Right renal pelvis (tissue), 4 donors: ENCODE measurements at places on chromosomes 2 and 18.

DNA sequence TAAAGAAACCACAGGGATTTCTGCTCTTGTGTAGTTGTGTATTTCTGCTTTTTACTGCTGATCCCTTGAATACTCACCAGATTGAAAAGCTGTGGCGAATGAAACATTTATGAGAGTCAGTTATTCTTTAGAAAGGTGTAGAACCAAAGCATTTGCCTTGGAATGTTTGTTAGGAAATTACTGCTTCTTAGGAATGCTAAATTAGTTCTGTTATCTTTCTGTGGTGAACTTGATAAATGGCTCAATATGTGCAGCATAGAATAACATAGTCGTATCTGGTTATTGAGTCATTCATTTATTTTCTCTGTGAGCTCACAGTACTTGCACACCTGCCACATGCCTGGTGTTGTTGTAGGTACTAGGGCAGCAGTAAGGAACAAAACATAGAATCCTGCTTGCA, 57.0 kb upstream of the FAM237A start:
- DNase-seq, result no peak

GRCh38 chr2:209307161-209308001, 116.5 kb upstream of the MAP2 start:
- no peak for DNase-seq

DNA sequence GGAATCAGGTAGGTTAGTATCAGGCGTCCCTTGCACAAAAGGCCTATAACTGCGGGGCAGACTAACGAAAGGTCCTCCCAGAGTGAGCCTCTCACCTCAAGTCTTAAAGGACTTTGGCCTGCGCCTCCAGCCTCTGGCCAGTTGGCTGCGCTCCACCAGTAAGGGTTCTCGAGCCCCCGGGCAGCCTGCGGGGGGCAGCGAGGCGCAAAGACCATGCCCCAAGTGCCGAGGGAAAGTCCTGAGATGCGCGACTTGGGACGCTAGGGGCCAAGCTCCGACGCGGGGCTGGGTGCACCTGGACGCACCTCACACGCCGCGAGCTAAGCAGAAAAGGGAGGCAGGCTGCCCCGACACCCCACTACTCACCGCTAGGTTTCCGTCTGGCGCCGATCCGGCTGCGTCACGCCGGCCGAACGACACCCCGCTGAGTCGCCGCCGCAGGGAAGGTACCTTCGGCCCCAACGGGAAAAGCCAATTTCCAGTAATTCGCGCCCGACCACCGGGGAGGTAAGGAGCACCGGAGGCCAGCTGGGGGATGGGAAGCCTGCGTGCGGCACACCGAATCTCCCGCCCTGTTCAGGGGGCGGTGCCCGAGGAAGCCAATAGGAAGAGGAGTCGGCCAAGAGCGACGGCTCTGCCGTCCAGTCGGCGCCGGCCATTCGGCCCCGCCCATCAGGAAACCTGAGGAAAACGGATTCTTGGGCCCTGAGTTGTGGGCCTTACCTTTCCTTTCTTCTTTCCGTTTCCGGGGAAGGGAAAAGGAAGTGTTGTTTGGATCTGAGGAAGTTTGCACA, at the start of gene ORC2:
TSS of gene ORC2 (minus strand) at position 537 of the 794 bp plus-strand sequence. CDS start 5,537 bp downstream, outside the sequence.
- peak; percentile 93 for DNase-seq

GRCh38 chr2:12665334-12665733, 51.4 kb upstream of the TRIB2 start:
- DNase-seq, result no peak

GRCh38 chr2:231197706-231198290, 633 bp upstream of the ARMC9 start:
- no peak for DNase-seq

- no peak for DNase-seq
These were observed 77.6 kb upstream of the FOXI3 start for GRCh38 chr2:88530081-88530480.

DNA sequence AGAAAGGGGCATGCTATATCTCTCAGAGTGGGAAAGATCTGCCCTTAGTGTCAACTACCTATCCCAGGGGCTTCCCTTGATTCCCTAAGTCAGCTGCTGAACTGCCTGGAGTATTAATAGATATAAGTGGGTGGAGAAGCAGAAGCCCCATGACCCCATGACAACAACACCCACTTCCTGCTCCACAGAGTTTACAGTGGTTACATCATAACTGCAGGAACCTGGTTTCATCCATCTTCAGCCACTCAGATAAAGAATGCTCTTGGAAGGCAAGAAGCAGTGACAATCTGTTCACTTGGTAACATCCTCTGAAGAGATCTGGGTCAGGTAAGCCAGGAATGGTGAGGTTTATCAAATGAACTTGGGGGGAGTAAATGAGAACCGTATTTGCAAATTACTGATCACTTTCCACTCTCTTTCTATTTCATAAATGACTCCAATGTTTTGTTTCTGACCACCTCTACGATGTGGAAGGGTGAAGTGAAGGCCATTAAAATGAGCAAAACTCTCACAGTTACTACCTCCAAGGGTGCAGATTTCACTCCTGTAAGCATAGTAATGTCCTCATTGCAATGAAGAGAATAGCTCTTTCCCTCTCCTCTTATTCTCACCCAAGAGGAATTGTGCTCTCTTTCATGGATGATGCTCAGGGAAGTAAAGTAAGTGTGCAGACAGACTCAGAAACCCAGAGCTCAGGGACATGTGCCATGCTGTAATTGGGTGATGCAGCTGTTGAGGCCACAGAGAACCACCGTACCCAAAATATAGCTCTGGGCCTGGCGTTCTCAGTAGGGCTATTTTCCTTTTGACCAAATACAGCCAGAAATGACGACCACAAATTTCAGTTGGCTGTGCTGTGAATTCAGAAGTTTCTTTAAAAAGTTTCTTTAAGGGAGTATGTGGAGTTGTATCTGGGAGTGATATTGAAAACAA, 192.8 kb upstream of the APCDD1 start:
- no peak for DNase-seq

DNA sequence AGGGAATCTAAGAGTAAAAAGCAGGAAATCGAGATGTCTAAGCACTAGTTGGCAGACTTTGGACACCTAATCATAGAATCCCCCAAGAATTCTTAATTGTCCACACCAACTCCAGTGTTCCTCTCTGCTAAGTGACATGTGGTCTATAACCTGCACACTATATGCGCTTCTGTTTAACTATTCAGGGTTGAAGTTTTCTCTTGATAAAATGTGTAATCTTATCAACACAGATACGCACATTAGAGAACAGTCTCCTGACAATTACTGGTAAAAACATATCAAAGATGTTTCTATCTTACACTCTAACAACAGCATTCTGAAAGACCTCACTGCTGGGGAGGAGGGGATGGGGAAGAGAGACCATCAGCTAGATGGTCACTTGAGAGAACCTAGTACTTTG, 3.9 kb downstream of the ABCB11 start:
- DNase-seq, result no peak

GRCh38 chr18:77977331-77977730, 727.7 kb downstream of the GALR1 start:
- DNase-seq, result no peak

- DNase-seq, result no peak
These were observed 41.0 kb downstream of the TMEM87B start for GRCh38 chr2:112096098-112096497.

DNA sequence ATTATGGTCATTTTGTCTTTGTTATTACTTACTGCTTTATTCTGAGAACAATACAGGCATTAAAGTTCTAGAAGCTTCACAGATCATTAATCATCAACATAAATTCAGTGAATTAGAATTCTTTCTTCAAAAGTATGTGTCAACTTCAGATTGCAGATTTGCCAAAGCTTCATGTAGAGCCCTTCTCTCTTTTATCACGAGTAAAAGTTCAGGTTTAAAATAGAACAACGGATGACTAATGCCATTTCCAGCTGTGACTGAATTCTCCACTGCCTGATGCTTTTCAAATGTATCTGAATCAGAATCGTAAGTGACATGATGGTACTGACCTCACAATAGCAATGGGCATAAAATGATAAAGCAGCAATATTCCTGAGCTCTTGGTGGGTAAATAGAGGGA, 116.0 kb downstream of the ABCA12 start:
- no peak for DNase-seq

- no peak for DNase-seq
These were observed 418.2 kb downstream of the GRB14 start for GRCh38 chr2:164203131-164203530.

DNA sequence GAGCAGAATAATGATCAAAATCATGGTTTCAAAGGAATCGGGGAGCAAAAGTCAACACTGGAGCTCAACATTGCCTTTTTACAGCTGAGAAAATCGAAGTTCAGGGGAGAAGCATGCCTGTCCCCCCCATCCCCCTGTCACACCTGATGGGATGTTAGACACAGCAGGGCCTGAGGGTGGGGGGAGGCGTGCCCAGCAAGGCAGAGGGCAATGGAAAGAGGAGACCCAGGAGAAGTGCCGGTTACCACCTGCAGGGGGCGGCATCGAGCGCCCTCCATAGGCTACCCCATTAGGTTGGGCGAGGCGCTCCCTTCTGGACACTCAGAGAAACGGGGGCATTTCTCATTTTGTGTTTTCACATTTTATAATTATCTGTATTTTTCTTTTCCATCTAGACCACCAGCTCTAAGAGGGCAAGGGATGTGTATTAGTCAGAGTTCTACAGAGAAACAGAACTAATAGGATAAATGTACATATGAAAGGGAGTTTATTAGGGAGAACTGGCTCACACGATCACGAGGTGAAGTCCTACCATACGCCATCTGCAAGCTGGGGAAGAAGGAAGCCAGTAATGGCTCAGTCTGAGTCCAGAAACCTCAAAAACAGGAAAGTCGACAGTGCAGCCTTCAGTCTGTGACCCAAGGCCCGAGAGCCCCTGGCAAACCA, 271.3 kb downstream of the LRATD1 start:
- DNase-seq, result no peak

- DNase-seq, result no peak
These were observed 1108.1 kb downstream of the TSN start for GRCh38 chr2:122863532-122863931.
